Neural crest cell (in vitro differentiated cells): ENCODE measurements at places on chromosomes 12 and 14. TPM values are rescaled to one million over a fixed set of nuclear protein-coding genes. Genes with fewer than 3 reads are reported as not detected.

- no peak for DNase-seq
Observed at GRCh38 chr12:110637869-110638441, 24.0 kb downstream of the TCTN1 start.

DNA sequence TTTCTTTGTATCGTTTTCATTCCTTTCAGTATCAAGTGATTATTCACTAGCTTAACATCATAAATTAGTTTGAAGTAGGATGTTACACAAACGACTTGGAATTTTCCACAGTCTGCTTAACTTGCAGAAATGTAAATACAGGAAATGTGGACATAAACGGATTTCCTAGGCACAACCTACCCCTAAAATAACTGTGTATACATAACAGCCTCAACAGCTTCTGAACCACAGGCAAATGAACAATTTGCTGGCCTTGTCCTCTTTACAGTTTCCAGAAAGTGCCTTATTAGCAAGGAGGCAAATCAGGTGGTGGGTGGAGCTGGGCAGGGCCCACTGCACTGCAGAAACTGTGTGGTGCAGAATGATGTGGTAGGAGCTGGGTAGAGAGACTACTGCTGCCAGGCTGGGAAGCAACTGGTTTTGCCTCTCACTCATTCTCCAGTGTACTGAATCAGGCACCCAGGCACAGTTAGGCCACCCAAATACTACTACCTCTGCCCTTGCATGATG is 14.1 kb downstream of the DRAM1 start:
- no peak for DNase-seq

- no peak for DNase-seq
Observed at GRCh38 chr12:56522411-56523193, 982 bp downstream of the RBMS2 start.

DNA sequence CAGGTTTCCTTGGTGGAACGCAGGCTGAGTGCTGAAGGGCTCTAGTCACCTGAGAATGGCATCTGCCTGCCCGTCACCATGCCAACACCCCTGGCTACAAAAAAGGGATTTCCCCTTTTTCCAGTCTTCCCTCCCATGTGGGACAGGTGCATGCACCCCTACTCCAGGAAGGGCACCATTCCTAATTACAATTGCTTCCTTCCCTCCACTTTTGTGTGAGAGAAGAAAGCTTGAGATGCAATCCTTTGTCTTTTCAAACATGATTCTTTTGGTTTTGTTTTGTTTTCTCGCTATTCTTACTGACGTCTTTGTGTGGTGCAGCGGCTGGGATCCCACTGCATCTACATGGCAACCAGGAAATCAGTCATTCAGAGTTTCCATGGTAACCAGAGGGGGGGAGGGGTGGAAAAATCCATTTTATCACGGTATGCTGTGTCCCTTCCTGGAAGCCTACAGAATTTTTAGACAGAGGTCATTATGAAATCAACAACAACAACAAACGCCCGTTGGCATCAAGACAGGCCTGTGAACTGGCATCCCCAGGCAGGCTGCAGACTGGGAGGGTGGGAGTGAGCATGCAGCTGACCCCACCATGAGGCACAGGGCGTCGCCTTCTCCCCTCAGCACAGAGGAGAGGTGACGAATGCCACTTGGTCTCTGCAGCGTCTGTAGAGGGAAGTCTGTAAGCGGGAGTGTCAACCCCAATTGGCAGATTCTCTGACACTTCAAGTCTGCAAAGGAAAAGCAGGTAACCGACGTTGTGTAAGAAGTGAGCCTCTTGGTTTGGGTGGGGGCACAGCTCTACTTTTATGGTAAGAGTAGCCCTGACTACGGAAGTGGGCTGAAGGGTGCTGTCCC is 13.6 kb upstream of the GNG2 start:
- peak; percentile 65 for DNase-seq

Gene APOLD1
- total RNA-seq = 4.8 and 6.0 TPM in 2 replicates
